ENCODE measurements at places on chromosomes 16 and 17.
A peak's percentile ranks its signal among the peaks of the same experiment; 100 is the strongest.

DNA sequence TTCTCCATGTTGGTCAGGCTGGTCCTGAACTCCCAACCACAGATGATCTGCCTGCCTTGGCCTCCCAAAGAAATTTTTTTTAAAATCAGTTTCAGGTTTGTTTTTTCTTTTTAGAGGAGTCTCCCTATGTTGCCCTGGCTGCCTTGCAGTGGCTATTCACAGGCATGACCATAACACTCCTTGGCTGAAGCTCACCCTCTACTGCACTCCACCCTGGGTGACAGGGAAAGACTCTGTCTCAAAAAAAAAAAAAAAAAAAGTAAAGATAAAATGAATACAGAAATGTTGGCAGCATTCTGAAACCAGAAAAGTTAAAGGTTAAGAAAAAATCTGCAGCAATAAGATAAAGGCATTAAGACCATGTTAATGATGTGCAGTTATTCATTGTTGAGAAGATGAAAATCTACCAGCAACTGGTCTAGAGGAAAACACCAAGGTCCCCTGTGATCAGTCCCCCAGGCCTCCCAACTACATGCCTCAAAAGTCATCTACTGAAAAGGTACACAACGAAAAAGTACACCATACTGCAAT is 15.1 kb downstream of the YWHAE start:
- DNase-seq, result no peak

DNA sequence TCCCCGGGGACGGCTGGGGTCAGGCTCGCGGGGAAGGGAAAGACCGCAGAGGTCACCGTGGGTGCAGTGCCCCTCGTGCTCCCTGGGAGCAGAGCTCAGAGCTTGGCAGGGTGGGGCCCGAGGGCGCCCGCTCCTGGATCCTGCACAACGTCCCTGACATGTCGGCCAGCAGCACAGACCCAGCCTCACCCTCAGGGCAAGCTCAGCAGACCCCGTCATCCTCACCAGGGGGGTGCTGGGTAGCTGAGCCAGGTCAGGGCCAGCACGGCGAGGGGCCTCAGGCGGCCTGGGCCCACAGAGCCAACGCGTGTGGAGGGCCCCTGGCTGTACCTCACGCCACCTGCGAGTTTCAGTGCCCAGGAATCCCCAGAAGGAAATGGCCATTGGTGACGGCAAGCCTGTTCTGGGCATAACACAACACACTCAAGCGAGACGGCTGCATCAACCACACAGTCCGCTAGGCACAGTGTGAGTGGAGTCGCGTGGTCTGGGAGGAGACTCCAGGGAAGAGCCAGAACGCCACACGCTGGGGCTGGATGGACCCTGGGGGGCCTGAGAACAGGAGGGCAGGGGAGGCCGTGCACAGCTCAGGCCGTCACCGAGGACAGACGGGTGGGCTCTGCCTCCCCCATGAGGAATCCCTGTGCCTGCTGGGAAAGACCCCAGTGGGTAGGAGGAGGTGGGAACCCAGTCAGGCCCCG is 60.3 kb downstream of the ZNF778 start:
- DNase-seq, result no peak

DNA sequence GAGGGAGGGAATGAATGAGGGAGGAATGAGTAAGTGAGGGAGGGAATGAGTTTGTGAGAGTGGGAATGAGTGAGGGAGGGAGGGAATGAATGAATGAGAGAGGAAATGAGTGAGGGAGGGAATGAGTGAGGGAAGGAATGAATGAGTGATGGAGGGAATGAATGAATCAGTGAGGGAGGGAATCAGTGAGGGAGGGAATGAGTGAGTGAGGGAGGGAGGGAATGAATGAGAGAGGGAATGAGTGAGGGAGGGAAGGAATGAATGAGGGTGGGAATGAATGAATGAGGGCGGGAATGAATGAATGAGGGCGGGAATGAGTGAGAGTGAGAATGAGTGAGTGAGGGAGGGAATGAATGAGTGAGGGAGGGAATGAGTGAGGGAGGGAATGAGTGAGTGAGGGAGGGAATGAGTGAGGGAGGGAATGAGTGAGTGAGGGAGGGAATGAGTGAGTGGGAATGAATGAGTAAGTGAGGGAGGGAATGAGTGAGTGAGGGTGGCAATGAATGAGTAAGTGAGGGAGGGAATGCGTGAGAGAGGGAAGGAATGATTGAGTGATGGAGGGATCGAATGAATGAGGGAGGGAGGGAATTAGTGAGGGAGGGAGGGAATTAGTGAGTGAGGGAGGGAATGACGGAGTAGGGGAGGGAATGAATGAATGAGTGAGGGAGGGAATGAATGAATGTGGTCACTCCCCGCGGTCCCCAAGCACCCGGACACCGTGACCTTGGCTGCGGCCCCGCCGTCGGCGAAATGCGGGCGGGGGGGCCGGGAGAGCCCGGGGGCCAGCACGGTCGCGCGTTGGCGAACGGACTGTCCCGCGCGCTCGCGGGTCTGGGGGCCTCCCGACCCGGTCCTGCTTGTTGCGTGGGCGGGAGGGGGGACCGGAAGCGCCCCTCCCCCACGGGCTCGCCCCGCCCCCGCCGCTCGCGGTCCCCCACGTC is 1.1 kb upstream of the UBE2I start:
- peak; percentile 70 for DNase-seq

DNA sequence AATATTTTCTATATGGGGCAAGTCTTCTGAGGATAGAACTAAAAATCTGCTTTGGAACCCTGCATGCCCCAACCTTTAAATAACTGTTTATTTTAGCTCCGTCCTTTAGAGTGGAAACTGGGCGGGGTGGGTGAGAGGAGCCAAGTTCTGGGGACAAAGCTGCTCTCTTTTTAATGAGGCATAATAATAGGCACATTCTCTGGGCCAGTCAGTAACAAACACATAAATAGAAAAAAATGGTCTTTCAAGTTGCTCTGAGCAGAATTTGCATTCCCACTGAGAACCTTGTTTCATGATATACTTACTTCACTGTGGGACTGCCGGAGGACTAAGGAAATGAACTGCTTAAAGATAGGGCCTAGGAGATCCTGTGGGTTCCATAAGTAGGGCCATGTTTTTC is 51.5 kb downstream of the KNOP1 start:
- DNase-seq, result no peak

DNA sequence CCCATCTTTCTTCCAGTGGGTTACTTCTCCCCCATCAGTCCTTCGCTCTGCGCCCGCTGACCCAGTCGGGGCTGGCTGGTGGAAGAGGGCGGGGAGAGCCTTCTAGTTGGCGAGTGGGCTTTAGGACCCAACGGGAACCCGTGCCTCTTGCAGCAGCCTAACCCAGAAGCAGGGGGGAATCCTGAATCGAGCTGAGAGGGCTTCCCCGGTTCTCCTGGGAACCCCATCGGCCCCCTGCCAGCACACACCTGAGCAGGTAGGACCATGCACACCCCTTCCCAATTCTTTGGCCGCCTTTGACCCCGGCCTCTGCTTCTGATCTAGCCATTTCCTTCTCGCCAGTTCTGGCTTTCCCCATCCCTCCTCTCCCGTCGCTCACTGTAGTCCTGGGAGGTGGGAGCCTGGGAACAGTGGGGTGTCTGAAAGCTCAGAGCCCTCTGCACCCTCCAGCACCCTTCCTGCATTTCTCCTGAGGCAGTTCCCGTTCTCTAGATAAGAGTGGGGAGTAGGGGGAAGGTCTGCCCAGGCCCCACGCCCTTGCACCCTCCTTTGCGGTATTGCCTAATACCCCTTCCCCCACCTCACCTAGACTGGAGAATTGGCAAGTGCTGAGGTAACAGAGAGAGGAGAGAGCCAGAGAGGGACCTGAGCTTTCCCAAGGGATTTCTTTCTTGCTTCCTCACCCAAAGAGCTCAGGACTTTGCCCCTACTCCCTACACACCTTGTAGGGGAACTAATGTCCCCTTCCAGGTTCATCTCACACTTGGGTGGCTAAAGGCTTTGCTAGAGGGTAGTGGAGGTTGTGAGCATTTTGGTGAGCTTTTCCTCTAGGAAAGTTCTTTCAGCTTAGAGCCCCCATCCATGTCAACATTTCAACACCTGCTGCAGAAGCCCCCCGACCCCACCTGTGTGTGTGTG is at the start of gene RARA:
Gene RARA (plus strand): TSS at position 150 of the 918 bp plus-strand sequence. CDS start 22,039 bp downstream, outside the sequence.
- no peak for DNase-seq

- DNase-seq, result no peak
These were observed 54.2 kb upstream of the PMFBP1 start for GRCh38 chr16:72226136-72226535.

- no peak for DNase-seq
These were observed 192.8 kb downstream of the XYLT1 start for GRCh38 chr16:17277981-17278381.

- no peak for DNase-seq
These were observed 39.2 kb downstream of the FTO start for GRCh38 chr16:53743149-53743566.

GRCh38 chr17:33516645-33517044 is 223.6 kb upstream of the ASIC2 start:
- DNase-seq, result no peak

- no peak for DNase-seq
These were observed 968 bp downstream of the RIPOR1 start for GRCh38 chr16:67529582-67530012.

- DNase-seq, result no peak
These were observed 154.3 kb upstream of the MED13 start for GRCh38 chr17:62219221-62219899.

- peak; percentile 35 for DNase-seq
These were observed 992 bp downstream of the NLRC3 start for GRCh38 chr16:3576211-3576610.

GRCh38 chr16:77603656-77604055 is 118.7 kb upstream of the NUDT7 start:
- no peak for DNase-seq

DNA sequence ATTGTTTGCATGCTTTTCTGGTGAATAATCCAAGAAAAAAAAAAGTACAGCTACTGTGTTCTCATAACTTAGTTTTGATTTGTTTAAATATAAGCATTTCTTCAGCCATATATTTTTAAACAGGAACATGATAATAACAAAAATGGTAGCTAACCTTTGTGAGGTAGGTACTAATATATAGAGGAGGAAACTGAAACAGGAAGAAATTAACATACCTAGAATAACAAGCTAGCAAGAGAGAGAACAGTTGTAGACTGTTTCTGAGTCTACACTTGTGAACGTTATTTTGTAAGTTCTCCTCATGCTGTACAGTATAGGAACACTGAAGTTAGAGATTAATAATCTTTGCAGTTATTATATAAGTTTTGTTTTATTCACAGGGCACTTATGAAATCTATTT is 49.3 kb downstream of the NSRP1 start:
- no peak for DNase-seq

DNA sequence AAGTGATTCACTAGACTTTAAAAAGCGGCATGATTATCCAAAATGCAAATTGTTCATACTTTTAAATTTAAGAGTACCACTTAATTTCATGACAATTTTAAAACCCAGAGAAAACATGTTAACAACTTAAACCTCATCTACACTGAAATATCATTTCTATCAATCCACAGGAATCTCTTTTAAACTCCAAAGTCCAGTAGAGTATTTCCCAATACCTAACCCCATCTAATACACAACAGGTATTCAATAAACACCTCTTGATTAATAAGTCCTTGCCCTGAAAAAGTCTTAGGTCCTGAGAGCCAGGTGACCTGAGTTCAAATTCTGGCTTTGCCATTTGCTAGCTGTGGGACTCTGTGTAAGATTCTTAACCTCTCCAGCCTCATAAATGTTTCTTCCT is 14.7 kb downstream of the CEP20 start:
- DNase-seq, result no peak

- DNase-seq, result no peak
These were observed 19.4 kb downstream of the UNC45B start for GRCh38 chr17:35167046-35167445.

DNA sequence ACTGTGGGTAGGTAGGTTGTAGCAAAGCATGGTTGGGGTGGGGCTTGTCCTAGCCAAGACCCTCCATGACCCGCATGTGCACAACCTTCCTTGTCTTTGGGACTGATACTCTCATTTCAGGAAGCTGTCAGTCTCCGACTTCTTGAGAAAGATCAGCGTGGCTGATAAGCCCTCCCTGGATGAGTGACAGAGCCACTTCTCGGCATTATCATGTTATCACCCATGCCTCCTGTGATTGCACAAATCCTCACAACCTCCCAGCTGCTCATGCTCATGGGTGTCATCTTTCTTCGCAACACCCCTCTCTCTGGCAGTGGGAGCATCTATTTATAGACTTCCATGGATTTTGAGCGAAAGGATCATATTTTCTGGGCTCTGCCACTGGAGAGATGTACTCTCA is 314.2 kb downstream of the FOXL1 start:
- no peak for DNase-seq

DNA sequence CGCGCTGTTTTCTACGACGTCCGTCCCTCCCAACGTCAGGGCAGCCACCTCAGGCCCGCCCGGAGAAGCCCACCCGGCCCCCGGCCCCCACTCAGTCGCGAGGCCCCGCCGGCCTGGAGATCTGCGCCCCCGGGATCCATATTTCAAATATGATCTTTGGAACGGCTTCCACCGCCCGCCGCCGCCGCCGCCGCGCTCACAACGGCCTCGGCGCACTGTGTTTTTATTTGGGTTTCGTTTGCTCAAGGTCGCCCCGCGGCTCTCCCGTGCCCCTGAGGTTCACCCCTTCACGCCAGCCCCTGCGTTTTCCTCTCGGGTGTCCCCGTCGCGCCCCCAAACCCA is 4.2 kb upstream of the CBX4 start:
- no peak for DNase-seq

GRCh38 chr16:72715267-72715666 is 332.7 kb downstream of the ZFHX3 start:
- DNase-seq, result no peak

GRCh38 chr17:74296548-74296936 is 22.5 kb downstream of the DNAI2 start:
- DNase-seq, result no peak

DNA sequence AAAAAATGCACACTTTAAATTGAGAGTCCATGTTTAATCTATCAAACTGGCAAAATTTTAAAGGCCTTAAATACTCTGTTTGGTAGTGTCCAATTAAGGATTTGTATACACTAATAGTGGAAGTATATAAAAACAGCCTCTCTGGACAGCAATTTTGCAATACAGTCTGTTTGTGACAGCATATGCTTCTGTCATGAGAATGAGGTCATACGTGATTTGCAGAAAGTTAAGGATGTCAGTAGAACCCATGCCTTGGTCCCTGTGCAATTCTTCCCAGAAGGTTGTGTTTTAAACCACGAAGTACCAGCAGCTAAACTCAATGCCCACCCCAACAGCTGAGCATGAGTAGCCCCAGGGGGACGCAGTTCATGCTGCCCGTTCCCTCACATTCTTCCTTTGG is 78.4 kb downstream of the AIPL1 start:
- DNase-seq, result no peak

DNA sequence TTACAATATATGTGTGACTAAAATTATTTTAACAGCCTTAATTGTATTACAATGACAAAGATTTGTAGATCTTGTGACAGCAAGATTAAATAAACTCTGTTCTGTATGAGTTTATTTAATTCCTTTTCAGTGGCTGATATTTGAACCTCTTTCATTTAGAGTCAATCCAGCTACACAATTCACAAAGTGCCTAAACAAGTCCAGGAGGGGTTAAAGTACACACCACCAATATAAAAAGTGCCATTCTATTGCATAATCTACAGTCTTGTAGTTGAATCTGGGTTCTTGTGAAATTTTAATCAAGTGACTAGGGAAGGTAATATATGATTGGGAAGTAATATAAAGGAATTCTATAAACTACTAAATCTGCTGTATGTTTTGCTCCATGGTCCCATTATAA is 3.9 kb upstream of the NFAT5 start:
- no peak for DNase-seq
